Left kidney (tissue), 8 donors: ENCODE measurements at places on chromosomes 1 and 21. TPM values are rescaled to one million over a fixed set of nuclear protein-coding genes. Genes with fewer than 3 reads are reported as not detected.

Gene PLA2G2A
- polyA plus RNA-seq = 0.18 TPM

Gene HMGCS2
- 79.7 TPM for polyA plus RNA-seq

Gene GPR89B
- 58.7 TPM for polyA plus RNA-seq

Gene TPTE
- not detected for polyA plus RNA-seq

Gene ANGPTL3
- 8.9 TPM for polyA plus RNA-seq

Gene ETV3L
- not detected for polyA plus RNA-seq

Gene ST7L
- polyA plus RNA-seq = 33.1 TPM

Gene CDK18
- polyA plus RNA-seq = 27.1 TPM

Gene HSD3B2
- 3.0 TPM for polyA plus RNA-seq

- DNase-seq = no peak
These were observed 83.5 kb downstream of the SYF2 start for GRCh38 chr1:25148673-25149300.

DNA sequence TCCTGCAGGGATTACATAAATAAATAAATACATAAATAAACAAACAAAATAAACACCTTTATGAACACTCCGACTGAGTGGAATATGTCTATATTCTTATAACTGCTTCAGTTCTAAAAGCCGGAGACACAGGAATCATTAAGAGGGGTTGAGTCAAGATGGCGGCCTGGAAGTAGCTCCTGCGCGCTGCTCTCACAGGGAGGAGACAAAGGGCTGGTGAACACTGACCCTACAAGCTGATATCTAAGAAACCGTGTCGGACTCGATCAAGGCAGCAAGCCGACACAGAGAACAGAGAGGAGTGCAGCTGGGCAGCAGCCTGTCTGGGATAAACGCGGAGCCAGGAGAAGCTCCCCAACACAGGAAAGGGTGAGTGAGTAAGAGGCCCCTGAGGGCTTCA lies 1098.6 kb upstream of the NCAM2 start:
- DNase-seq = no peak

- DNase-seq = no peak
These were observed 5.7 kb upstream of the TRAF5 start for GRCh38 chr1:211320980-211321379.

DNA sequence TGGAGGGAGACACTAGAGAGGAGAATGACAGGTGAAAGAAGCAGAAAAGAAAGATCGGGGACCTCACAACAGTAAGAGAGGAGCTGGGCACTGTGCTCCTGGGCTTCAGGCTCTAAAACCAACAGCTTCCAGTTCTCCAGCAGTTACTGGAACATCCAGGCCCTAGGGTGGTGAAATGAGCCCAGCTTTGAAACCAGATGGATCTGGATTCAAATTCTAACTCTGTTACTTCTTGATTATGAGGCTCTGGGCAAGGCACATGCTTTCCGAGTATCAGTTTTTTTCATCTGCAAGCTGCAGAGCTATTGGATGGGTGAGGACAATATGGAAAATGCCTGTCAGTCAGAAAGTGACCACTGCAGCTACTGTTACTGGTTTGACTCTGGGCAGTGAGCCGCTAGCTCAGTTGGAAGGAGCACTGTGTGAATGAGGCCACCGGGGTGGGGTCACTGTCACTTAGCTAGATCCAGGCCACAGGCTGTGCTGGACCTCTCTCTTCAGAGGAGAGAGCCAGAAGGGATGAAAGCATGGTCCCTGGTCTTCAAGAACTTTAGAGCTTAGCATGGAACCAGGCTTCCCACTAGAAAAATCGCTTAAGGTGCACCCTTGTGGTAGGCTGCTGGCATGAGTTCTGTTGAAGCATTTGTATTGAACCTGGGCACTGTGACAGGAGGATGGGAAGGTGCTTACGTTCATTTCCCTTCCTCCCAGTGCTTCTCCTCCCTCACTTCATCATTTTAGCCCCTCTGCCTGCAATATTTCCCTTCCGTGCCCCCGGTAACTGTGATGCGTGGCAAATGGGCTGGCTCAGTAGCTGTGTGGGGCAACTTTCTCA lies 12.2 kb downstream of the PLEKHO1 start:
- no peak for DNase-seq

DNA sequence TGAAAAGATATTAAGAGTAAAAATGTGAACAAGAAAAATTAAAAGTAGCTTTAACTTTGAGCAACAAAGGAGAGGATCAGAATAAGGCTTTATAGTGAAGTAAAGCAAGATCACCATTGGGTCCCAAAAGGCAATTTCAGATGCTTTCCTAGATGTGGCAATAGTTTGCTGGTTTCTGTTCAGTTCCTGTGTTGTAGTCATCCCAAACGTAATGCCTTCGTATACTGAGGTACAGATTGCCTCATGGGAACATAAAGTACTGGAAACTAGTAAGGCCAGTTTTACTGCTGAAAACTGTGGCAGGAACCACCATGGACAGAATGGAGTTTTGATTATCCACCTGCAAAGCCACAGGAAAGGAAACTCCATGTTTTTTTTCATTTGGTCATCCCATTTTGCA lies 283.5 kb upstream of the SGIP1 start:
- no peak for DNase-seq

GRCh38 chr1:230081751-230082150 lies 14.7 kb downstream of the GALNT2 start:
- no peak for DNase-seq

DNA sequence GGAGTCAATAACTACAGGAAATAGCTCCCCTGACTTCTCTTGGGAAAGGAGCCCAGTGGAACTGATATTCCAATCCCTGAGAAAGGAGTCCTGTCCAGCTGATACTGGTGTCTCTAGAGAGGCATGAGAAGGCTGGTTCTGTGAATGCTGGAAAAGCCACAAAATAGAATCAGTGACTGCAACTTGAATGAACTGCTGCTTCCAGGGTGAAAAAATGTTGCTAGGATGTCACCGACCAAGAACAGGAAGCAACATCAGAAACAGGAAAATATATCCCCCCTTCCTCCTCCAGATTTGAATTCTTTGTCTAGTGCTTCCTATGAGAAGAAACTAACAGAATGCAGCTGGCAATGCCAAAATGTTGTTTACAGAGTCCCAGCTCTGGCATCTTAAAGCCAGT lies 269.3 kb upstream of the LYPLAL1 start:
- DNase-seq = no peak

DNA sequence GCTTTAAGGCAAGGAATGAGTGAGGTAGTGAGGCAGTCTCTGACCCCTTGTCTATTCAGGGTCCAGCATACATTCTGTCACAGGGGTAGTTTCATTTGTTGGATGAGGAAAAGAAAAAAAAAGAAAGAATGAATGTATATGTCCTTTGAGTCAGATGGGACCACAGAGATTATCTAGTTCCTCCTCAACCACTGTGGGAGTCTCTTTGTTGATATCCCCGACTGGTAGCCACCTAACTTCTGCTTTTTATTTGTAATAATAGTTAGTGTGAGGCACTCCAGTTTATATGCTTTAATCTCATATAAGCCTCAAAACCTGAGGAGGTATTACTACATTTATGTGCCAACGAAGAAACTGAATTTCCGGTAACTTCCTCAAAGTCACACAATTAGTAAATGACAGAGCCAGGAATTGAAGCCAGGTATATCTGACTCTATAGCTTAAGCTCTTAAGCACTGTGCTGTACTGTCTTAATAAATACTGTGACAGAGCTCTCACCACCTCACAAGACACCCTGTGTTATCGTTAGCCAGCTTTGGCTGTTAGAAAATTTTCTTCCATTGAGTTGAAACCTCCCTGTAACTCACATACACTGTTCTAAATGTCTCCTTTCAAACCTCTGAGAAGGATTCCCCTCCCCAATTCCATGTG lies 82.2 kb downstream of the MDM4 start:
- no peak for DNase-seq

- DNase-seq = no peak
These were observed 53.9 kb upstream of the CACNA1E start for GRCh38 chr1:181429462-181429861.

DNA sequence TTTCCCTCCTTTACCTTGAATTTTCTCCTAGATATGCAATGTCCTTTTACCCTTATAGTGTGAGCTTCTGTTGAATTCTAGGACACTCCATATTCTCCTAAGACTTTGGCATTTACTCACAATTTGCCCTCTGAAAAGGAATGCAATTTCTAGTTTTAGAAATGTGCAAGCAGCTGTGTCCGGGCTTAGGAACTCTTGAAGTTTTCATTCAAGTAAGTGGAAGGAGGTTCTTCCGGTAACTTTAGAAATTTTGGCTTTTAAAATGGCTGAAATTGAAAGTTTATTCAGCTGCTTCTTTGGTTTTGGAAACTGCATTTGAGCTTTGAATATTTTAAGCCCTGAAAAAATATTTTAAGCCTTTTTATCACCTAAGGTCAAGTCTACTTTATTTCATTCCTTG lies 56.3 kb downstream of the DPH5 start:
- no peak for DNase-seq

DNA sequence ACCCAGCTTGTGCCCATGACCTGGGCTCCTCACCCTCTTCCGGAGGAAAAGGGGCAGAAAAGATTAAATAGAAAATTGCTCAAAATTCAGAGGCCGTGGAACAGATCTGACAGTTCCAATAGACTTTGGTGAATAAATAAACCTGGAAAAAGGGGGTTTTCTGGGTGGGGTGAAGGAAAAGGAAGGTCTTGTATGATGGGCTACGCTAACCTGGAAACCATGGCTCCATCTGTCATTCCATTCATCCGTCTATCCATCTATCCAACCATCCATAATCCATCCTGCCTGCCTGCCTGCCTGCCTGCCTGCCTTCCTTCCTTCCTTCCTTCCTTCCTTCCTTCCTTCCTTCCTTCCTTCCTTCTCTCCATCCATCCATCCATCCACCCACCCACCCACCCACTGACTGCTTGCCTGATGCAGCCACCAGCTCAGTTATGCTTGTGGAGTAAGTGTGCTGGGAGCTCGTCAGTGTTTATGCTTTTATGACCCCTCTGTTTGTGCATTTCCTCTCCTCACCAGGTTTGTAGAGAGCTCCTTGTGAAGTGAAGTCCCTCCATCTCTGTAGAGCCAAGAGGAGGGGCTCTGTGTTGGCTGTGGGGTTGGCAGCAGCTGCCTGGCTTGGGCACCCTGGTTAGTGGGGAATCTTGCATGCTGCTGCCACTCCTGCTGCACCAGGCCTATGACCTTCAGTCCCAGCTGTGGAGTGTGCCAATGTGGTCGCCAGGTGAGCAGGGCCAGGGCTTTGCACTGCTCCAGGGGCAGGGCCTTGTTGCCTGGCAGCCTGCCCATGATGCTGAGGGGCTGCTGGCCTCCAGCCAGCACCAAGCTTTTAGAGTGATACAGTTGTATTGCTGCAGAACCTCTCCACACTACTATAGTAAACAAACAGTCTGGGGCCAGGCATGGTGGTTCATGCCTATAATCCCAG lies 16.0 kb upstream of the POU3F1 start:
- DNase-seq = no peak

GRCh38 chr1:219463636-219464035 lies 149.3 kb downstream of the ZC3H11B start:
- no peak for DNase-seq

DNA sequence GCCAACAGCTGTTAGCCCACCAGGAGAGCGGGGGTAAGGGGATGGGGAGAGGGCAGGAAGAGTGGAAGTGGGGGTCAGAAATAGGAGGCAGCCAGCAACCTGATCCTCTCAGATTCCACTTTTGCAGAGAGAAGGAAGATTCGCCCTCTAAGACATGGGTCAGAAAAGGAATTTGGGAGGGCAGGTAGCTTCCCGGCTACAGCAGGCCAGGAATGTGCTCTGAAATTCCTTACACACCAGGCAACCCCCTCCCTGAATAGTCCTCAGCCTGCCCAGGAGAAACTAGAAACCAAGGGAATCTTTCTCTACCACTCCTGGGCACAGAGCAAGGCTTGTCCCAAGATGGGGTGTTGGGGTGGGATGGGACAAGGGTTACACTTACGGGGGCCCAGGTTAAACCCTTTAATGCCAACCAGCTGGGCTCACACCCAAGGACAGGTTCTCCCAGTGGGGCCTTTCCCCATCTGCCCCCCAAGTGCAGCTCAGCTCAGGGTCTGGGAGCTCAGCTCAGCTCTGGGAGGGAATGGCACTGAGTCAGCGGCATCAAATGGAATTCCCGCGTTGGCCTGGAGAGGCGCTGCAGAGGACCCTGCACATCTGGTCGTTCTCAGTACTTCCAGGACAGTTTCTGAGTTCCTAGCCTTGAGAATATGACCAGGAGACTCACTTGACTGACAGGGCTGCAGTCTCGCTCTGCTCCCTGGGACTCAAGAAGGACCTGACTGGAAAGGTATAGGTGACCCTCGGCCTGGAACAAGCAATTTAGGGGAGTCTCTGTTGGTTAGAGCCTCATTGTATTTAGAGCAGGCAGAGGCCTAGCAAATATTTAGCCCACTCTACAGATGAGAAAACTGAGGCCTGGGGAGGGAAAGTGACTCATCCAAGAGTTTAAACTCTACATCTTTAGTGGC lies 761 bp downstream of the TNNT2 start:
- DNase-seq = peak; percentile 63

- no peak for DNase-seq
These were observed 250.1 kb downstream of the HMCN1 start for GRCh38 chr1:185984113-185984836.

DNA sequence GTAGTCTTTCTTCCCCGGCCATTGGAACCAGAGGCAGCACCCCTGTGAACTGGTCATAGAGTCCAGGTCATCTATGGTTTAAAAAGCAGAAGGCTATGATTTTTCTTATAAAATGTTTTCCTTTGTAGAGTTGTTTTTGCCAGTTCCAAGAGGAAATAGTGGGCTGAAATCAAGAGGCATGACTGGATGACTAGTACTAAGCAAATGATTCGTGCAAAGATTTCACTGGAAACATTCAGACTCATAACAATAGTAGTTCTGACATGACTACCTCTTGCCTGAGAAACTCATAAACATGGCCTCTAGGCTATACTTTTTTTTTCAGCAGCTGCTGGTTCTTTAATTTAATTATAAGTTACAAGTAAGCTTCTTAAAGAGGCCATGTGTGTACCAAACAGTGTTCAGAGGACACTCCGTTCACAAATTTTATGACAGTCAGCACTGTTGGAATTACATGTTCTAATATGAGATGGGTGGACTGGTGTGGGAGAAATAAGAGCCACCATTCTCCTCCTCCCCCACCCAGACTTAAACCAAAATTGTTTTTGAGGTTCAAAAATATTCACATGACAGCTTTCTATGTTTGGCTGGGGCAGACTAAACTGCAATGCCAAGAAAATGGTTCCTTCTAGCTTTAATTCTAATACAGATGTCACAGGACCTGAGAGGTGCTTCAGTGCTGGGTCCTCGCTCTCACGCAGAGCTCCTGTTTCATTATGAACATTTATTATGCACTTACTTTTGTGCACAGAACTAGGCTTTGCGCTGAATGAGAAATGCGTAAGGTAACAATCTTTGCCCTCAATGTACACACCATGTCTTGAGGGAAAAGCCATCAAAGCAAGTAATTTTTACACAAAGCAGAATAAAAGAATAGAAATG lies 147.5 kb downstream of the ZC3H11B start:
- no peak for DNase-seq

DNA sequence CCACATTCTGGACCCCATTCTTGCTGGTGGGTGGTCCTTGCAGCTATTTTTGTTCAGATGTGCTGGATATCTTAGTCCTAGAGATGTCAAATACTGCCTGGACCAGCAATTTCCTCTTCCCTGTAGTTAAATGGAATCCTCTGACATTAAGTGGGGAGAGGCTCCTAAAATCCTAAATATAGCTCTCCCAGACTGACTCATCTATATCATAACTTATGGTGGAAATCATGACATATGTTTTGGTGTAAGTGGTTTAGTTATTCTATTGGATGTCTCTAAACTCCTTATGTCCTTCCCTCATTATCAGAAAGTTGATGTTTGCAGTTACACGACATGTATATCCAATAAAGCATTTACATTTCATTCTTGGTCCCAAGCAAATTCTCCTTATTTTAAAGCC lies 73.1 kb downstream of the KCNJ6 start:
- DNase-seq = no peak
